Activated CD4-positive, alpha-beta T cell treated with anti-CD3 and anti-CD28 coated beads, Interleukin-2, amount 10 ng/mL, durations not matched to agents 24 days and 14 days (primary cell): ENCODE measurements at places on chromosomes 6 and 20. TPM values are rescaled to one million over a fixed set of nuclear protein-coding genes. Genes with fewer than 3 reads are reported as not detected.

- H3K36me3 ChIP-seq: peaks cover 32% of the 10 kb centered on the region
- no peak overlapping the region for H3K27ac ChIP-seq
- DNase-seq: no peak
- H3K4me3 ChIP-seq: no peak overlapping the region
- no peaks in the 10 kb centered on the region for H3K27me3 ChIP-seq
Observed at GRCh38 chr6:75279418-75279817, 5.2 kb downstream of the TMEM30A start.

DNA sequence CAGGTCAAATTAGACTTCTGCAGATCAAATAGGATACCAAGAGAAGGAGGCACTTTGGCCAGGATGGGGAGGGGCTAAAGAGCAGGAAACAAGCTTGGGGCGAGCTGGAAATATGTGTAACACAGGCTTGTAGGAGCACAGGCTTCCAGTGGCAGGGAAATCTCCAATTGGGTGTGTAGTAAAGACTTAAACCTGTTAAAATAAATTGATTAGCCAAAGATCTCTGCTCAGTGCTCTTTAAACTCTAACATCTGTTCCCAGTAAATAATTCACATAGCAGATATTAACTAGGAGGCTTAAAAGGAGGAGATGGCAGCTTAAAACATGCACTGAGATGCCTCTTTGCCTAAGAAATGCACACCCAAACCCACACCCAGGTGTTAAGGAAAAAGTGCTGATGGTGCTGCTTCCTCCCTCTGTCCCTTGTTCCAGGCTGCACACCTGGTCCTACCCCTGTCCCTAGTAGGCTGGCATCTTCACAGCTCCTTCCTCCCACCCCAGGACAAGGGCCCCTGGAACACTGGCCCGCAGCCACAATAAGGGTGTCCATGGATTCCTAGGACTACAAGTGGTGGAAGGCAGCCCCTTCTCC, 93.5 kb upstream of the MLN start:
- peaks cover 53% of the 10 kb centered on the region for H3K4me1 ChIP-seq
- no peak for DNase-seq
- H3K27ac ChIP-seq: no peak overlapping the region
- H3K4me3 ChIP-seq: no peak overlapping the region
- H3K27me3 ChIP-seq: peaks cover 4% of the 10 kb centered on the region

DNA sequence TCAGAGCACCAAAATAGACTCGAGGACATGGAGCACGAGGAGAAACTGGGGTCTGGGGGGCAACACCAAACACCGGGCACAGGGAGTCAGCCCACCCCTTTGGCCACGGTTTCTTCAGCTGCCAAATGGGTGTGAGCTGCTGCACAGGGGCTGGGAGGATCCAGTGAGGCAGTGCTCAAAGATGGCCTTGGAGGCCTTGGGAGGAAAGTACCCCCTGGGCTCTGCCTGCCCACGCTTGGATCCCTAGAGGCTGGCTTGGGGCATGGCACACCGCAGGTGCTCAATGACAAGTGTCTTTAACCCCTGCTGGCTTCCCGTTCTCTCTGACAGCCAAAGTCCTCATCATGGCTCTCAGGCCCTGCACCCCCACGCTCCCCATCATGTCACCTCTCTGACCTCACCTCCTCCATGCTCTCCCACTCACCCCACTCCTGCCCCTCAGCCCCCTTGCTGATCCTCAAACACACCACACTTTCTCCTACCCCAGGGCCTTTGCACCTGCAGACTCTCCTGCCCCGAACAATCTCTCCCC, 190.3 kb downstream of the ANKRD60 start:
- H3K36me3 ChIP-seq: no peaks in the 10 kb centered on the region
- peaks cover 6% of the 10 kb centered on the region for H3K27me3 ChIP-seq
- no peak overlapping the region for H3K27ac ChIP-seq
- H3K4me3 ChIP-seq: no peak overlapping the region
- no peak for DNase-seq
- H3K4me1 ChIP-seq: no peaks in the 10 kb centered on the region

GRCh38 chr20:61437280-61438206, 185.5 kb downstream of the CDH4 start:
- H3K4me3 ChIP-seq: no peak overlapping the region
- no peaks in the 10 kb centered on the region for H3K4me1 ChIP-seq
- H3K27ac ChIP-seq: no peak overlapping the region
- no peaks in the 10 kb centered on the region for H3K36me3 ChIP-seq
- DNase-seq: no peak

DNA sequence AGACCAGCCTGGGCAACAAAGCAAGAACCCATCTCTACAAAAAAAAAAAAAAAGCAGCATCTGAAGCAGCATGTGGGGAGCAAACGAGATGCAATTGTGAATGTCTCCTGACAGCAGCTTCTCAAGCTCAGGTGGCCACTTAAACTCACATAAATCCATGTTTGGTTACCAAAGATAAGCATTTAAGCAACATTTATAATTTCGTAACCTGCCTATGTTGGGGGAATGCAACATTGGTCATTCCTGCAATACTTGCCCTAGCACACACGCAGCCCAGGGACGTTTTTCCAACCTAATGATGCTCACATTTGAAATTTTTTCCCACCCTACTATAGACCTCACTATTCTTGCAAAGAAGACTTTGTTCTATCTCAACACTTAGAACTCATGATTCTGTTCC, 113.3 kb downstream of the ZFP64 start:
- no peaks in the 10 kb centered on the region for H3K36me3 ChIP-seq
- no peak overlapping the region for H3K4me3 ChIP-seq
- peaks cover 10% of the 10 kb centered on the region for H3K4me1 ChIP-seq
- H3K27ac ChIP-seq: no peak overlapping the region
- DNase-seq: no peak

- peaks cover 54% of the 10 kb centered on the region for H3K36me3 ChIP-seq
- DNase-seq: no peak
- no peaks in the 10 kb centered on the region for H3K27me3 ChIP-seq
- no peak overlapping the region for H3K4me3 ChIP-seq
- H3K4me1 ChIP-seq: peaks cover 14% of the 10 kb centered on the region
- H3K27ac ChIP-seq: no peak overlapping the region
Observed at GRCh38 chr6:43779852-43780236, 9.8 kb downstream of the VEGFA start.

DNA sequence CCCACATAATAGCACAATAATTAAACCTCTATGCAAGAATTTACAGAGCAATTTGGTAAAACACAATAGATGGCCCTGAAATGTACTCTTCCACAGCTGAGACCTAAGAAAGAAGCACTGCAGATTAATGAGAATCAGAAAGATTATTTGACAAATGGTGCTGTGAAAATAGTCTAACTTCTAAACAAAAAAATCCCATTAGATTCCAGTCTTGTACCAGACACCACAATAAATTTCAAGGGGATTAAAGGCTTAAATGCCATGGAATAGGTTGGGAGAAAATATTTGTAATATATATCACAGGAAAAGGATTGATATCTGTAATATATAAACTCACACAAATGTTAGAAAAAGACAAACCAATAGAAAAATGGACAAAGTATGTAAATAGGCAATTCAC, 14.4 kb downstream of the TMEM244 start:
- no peaks in the 10 kb centered on the region for H3K36me3 ChIP-seq
- H3K4me1 ChIP-seq: no peaks in the 10 kb centered on the region
- H3K27me3 ChIP-seq: peaks cover 25% of the 10 kb centered on the region
- DNase-seq: no peak

Gene STAU1
- total RNA-seq: 73.5 and 73.7 TPM in 2 replicates

- peak overlapping the region; percentile 20 for H3K27ac ChIP-seq
- peak; percentile 69 for DNase-seq
- H3K4me1 ChIP-seq: peaks cover 30% of the 10 kb centered on the region
- peaks cover 47% of the 10 kb centered on the region for H3K36me3 ChIP-seq
- no peaks in the 10 kb centered on the region for H3K27me3 ChIP-seq
Observed at GRCh38 chr20:33377366-33377765, 24.0 kb downstream of the CDK5RAP1 start.

Gene NOP56
- total RNA-seq: 884 and 899 TPM in 2 replicates

Gene FAM209A
- total RNA-seq: 0.90 and 1.2 TPM in 2 replicates

DNA sequence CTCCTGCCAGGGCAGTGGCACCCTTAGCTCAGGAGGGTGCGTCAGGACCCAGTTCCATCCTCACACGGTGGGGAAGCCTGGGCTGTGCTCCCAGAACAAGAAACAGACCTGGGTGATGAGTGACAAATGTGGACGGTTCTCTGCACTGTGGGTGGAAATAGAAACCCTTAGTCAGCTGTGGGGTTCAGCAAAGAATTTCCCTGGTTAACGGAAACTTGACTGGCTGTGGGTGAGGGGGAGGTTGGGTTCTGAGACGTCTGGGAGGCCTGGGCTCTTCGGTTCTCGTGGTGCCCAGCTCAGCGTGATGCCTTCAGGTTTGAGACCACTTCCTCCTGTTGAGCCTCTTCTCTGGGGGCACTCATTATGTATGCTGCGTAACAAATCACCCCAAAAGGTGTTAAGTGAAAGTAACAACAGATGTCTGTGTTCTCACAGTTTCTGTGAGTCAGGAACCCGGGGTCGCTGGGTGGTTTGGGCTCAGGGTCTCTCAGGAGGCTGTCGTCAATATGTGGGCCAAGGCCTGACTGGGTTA, 53.1 kb upstream of the FAM83D start:
- DNase-seq: peak; percentile 92
- peak overlapping the region; percentile 99 for H3K27ac ChIP-seq
- peaks cover 2% of the 10 kb centered on the region for H3K27me3 ChIP-seq
- peaks cover 44% of the 10 kb centered on the region for H3K36me3 ChIP-seq
- H3K4me3 ChIP-seq: peak overlapping the region; percentile 92

- no peak overlapping the region for H3K27ac ChIP-seq
- H3K4me3 ChIP-seq: no peak overlapping the region
- peaks cover 13% of the 10 kb centered on the region for H3K36me3 ChIP-seq
- DNase-seq: no peak
Observed at GRCh38 chr20:45860560-45861220, 3.3 kb downstream of the ZSWIM3 start.

Gene KIF13A
- not detected in 2 replicates for total RNA-seq

GRCh38 chr20:61668065-61668650, 397.5 kb downstream of the TAF4 start:
- H3K4me3 ChIP-seq: no peak overlapping the region
- no peak overlapping the region for H3K27ac ChIP-seq
- no peaks in the 10 kb centered on the region for H3K27me3 ChIP-seq
- no peaks in the 10 kb centered on the region for H3K4me1 ChIP-seq

DNA sequence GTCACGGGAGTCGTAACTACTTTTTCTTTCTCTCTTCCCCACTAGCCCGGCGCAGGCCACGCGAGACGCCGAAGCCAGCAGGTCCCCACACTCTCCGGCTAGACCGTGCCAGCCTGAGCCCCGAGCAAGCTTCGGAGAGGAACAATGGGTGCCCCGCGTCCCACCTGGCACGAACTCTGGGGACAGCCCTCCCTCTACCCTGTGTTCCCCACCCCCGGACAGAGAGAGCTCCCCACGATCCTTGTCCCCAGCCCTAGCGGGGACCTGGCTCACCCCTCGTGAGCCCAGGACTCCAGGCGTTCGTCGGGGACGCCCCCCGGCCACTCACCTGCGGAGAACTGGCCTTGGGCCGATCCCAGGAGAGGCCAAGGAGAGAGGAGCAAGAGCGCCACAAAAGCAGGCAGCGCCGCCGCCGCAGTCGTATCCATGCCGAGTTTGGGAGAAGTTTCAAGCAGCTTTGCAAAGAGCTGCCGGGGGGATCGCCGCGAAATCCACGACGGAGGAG, 416 bp downstream of the PTPRK start:
- peak overlapping the region; percentile 84 for H3K27ac ChIP-seq
- peaks cover 19% of the 10 kb centered on the region for H3K4me1 ChIP-seq
- H3K4me3 ChIP-seq: peak overlapping the region; percentile 96
- peaks cover 76% of the 10 kb centered on the region for H3K27me3 ChIP-seq
- DNase-seq: no peak

DNA sequence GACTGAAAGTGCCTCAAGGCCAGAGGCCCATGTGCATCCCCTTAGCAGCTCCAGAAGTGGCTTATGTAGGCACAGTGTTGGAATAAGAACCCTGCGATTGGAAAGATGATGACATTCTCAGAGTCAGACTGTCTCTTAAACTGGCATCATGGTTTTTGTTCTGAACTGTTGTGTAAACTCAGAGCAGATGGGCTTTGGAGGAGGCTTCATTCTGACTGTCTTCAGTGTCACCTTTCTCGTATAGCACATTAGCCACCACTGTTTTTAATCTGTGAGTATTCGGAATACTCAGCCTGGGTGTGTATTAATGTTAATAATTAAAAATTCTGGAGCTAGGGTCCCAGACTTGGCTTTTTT, 140.9 kb downstream of the JARID2 start:
- peaks cover 67% of the 10 kb centered on the region for H3K4me1 ChIP-seq
- no peak for DNase-seq
- H3K27me3 ChIP-seq: no peaks in the 10 kb centered on the region
- H3K27ac ChIP-seq: peak overlapping the region; percentile 38
- H3K36me3 ChIP-seq: peaks cover 10% of the 10 kb centered on the region
- H3K4me3 ChIP-seq: no peak overlapping the region

GRCh38 chr20:45206725-45207124, at the start of gene SEMG1:
TSS of gene SEMG1 (plus strand) at chr20:45207033. CDS start at chr20:45207054, 21 bp downstream.
- H3K4me1 ChIP-seq: no peaks in the 10 kb centered on the region
- H3K4me3 ChIP-seq: no peak within 1 kb of the TSS

Gene SERPINB1
- total RNA-seq: 76.1 and 79.9 TPM in 2 replicates

Gene JAG1
- 1.1 and 1.3 TPM in 2 replicates for total RNA-seq

- no peaks in the 10 kb centered on the region for H3K4me1 ChIP-seq
- H3K36me3 ChIP-seq: no peaks in the 10 kb centered on the region
- no peak overlapping the region for H3K4me3 ChIP-seq
- H3K27me3 ChIP-seq: no peaks in the 10 kb centered on the region
Observed at GRCh38 chr6:80438772-80439171, 332.3 kb downstream of the BCKDHB start.

GRCh38 chr6:21594416-21595281, 1.1 kb downstream of the SOX4 start:
- H3K4me1 ChIP-seq: peaks cover 22% of the 10 kb centered on the region
- peak overlapping the region; percentile 85 for H3K27ac ChIP-seq
- DNase-seq: peak; percentile 79
- H3K4me3 ChIP-seq: peak overlapping the region; percentile 83
- peaks cover 50% of the 10 kb centered on the region for H3K27me3 ChIP-seq
- H3K36me3 ChIP-seq: peaks cover 9% of the 10 kb centered on the region

Gene CASS4
- total RNA-seq: 2.8 and 3.1 TPM in 2 replicates

GRCh38 chr20:16580147-16580546, 6.9 kb upstream of the KIF16B start:
- DNase-seq: no peak
- H3K4me1 ChIP-seq: peaks cover 7% of the 10 kb centered on the region
- H3K27ac ChIP-seq: no peak overlapping the region
- H3K27me3 ChIP-seq: peaks cover 17% of the 10 kb centered on the region

- peaks cover 21% of the 10 kb centered on the region for H3K27me3 ChIP-seq
- H3K4me1 ChIP-seq: no peaks in the 10 kb centered on the region
- no peak overlapping the region for H3K4me3 ChIP-seq
- H3K27ac ChIP-seq: no peak overlapping the region
Observed at GRCh38 chr6:134686071-134686470, 263.8 kb downstream of the ALDH8A1 start.

Gene DPPA5
- not detected in 2 replicates for total RNA-seq

Gene C6orf52
- total RNA-seq: 2.2 and 3.0 TPM in 2 replicates

Gene HDGFL1
- total RNA-seq: not detected in 2 replicates

Gene TFAP2D
- total RNA-seq: not detected in 2 replicates

- H3K4me1 ChIP-seq: peaks cover 17% of the 10 kb centered on the region
- H3K36me3 ChIP-seq: no peaks in the 10 kb centered on the region
- no peak overlapping the region for H3K27ac ChIP-seq
- peaks cover 2% of the 10 kb centered on the region for H3K27me3 ChIP-seq
Observed at GRCh38 chr20:34680586-34681175, 3.8 kb upstream of the PIGU start.
